ENCODE measurements at places on chromosomes 12 and 14.

- no peak for DNase-seq
Observed at GRCh38 chr12:57372233-57372632, 58.6 kb downstream of the R3HDM2 start.

GRCh38 chr12:57377103-57377840 is 53.6 kb downstream of the R3HDM2 start:
- DNase-seq, result no peak

- no peak for DNase-seq
Observed at GRCh38 chr12:45701296-45701695, 28.2 kb upstream of the ARID2 start.

DNA sequence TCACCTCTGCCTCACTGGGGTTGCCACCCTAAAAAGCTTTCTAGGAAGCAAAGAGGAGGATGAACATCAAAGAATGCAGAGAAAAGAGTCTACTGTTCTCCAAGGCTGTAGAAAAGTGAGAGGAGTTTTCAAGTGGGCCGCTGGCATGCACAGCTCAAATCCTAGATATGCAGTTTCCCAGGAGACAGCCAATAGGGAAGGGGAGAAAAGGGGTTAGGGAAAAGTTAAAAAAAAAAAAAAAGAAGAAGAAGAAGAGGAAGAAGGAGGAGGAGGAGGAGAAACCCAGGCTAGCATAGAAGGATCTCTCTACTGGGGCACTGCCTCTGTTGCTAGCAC is 682 bp downstream of the BATF start:
- no peak for DNase-seq

GRCh38 chr12:14393751-14394150 is 28.3 kb downstream of the ATF7IP start:
- no peak for DNase-seq

DNA sequence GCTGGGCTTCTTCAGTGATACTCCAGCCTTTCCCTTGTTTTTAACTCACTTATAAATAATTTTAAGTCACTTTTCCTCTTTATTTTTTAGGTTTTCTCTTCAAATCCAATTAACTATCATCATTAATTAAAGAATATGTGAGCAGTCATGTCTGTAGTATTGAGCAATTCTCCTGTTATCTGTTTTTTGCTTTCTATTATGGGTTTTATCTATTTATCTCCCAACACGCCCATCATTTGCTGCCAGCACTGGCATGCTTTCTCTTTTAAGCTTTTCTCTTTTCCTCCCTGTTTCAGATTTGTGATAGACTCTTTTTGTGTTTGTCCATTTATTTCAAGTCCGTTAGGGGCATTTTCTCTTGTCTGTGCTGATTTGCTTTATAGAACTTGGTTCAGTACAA is 72.3 kb downstream of the CRADD start:
- no peak for DNase-seq

DNA sequence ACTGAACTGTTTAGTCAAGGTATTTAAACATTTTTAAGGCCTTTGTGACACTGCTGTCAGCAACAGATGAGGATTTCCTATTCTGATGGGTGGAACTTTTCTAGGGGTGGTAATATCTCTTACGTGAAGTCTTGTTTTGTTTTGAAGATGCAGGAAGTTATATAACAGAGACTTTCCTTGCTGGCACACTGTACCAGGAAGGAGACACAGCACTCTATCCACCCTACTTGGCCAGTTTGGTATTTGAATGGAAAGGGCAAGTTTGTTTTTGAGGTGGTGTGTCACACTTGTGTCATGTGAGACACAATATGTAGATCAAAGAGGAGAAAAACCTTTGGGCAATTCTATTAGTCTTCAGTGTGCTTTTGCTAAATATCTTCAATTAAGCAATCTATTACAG is 51.6 kb upstream of the SRP54 start:
- no peak for DNase-seq

DNA sequence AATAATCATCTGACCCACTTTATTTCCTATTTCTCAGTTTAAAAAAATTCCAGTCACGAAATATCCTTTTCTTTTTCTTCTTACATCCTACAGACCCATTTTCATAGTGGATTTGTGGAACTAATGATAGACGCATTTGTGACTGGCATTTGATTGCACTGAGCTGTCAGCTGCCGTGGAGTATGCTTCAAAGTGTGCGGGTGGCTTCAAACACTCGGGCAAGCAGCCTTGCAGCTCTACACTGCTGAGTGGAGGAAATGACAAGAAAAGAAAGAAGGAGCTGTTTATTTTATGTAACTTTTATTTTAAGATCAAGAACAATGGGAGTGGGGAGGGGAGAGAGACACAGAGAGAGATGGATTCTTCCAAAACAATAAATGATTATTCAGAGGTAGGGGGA is 112.8 kb upstream of the NAP1L1 start:
- no peak for DNase-seq

- DNase-seq, result no peak
Observed at GRCh38 chr12:119678459-119678858, 10.5 kb downstream of the PRKAB1 start.

- no peak for DNase-seq
Observed at GRCh38 chr12:21451529-21451928, 14.1 kb downstream of the PYROXD1 start.

DNA sequence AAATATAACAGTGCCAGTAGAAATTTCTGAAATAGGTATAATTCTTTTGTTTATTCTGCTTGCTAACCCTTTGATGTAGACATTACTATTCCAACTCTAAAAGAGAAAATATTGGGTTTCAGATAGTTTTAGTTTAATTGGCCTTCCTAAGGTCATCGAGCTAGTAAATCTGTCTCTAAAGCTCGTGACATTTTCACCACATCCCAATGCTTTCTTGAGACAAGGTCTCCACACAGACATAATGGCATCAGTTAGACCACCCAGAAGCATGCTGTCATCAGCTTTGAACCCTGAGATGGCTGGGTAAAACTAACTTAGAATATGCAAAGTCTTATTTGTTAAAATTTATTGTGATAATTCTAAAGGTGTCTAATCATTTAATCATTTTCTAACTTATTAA is 52.0 kb downstream of the PIK3C2G start:
- no peak for DNase-seq

- DNase-seq, result no peak
Observed at GRCh38 chr12:111451232-111451631, 45.5 kb downstream of the SH2B3 start.

- no peak for DNase-seq
Observed at GRCh38 chr12:129486931-129487330, 416.9 kb downstream of the TMEM132D start.

GRCh38 chr12:49895773-49896172 is 7.9 kb downstream of the FAIM2 start:
- no peak for DNase-seq

DNA sequence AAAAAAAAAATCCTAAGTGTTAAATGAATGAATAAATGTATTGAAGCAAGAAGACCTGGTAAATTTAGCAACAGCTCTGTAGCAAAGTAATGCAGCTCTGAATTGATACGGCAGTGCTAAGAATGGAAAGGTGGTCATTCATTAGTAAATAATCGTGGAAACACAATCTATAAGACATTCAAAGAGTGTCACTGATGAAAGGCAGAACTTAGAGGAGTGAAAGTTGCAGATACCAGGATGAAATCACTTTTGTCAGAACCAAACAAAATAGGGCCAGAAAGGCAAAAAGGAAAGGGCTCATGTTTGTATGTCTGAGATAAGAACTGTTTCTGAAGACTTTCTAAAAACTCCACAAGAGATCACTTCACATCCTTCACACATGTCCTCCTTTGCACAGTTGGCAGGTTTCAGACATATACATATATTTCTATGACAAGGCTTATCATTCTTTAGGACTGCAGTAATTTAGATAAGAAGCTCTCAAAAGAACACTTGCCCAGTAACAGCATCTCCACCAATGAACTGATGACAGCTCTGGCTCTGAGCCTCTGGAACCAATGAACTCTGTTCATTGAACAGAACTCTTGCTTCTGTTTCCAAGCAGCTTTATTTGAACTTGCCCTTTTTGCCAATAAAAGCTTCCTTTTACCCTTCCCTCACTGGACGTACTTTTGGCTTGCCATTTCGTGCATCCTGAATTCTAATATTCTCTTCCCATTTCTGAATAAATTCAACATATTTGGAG is 4.2 kb upstream of the LRR1 start:
- no peak for DNase-seq

DNA sequence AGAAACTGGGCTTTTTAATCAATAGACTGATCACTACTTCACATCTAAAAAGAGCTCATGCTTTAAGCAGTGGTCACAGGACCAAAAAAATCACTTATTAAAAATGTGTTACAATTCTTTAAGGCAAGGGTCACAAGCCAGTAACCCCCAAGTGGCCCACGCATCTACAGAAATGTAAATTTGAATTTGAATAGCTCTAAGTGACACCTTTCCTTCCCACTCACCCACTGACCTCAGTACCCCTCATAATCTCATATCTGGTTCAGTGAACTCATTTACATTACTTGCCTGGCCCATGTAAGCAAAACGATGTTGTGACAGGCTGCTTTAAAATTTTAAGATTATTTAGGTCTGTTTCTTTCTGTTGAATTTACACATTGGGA is 27.4 kb downstream of the NELL2 start:
- no peak for DNase-seq

DNA sequence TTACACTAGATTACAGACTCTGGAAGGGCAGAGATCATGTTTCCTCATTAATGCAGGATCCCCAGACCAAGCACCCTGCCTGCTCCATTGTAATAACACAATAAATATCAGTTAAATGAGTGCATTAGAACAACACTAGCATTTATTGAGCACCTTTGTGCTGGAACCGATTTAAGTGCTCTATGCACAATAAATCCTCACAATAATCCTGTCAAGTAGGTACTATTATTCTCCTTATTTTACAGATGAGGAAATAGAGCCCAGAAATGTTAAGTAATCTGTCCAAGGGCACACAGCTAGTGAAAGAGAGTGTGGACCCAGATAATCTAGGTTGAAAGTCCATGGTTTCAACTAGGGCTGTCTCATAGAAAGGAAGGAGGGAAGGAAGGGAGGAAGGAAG is 69.8 kb downstream of the MAP1LC3B2 start:
- no peak for DNase-seq

DNA sequence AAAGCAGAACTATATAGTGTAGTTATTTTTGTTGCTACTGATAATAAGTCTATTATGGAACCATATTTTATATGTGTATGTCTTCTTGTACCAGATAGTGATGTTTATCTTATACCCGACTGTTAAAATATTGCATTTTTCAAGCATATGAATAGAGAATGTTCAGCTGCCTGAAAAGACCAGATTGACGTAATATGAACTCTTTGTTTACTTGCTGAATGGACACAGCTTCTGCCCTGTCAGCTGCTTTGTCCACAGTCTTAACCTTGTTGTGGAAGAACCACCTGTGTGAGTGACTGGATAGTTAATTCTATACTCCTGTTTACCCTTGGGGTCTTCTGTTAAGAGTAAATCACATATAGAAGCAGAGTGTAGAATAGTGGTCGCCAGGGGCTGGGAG is 109.3 kb downstream of the LGR5 start:
- no peak for DNase-seq

Data from coronary artery (tissue), 2 donors.